Activated B cell treated with CpG ODN at 0.5 μM for 24 hours (primary cell): ENCODE measurements at places on chromosomes 11 and 22.
A peak's percentile ranks its signal among the peaks of the same experiment; 100 is the strongest.

DNA sequence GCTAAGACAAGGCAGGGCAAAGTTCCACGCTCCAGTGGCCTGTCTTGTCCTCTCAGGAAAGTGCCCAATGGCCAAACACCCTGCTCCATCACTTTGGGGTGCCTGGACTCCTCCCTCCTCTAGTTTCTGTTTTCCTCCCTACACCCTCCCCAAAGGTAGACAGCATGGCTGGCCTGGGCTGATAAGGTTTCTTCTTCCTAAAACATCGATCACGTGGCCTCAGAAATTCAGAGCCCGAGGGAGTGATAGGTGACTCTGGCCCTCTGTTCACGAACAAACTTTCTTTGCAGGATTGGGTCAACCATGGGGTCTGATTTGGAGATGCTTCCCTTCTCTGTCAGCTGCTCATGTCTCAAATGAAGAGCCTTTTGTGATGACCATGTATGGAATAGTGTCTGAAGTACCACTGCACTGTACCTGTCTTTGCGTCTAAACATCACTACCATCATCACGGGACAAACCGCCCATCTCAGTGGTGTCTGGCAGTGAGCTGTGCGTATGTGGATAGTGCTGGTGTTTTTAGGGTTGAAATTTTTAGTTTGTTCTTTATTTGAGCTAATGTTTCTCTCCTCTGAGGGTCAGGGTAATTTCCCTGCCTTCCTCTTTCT, 6.1 kb downstream of the MICAL2 start:
- H3K4me1 ChIP-seq: no peaks in the 10 kb centered on the region
- H3K4me3 ChIP-seq: no peak overlapping the region
- H3K27ac ChIP-seq: no peak overlapping the region
- H3K27me3 ChIP-seq: peaks cover 33% of the 10 kb centered on the region

GRCh38 chr11:118885319-118885718, 1.6 kb downstream of the CXCR5 start:
- peaks cover 69% of the 10 kb centered on the region for H3K36me3 ChIP-seq
- DNase-seq: no peak
- peak overlapping the region; percentile 98 for H3K4me3 ChIP-seq
- no peaks in the 10 kb centered on the region for H3K27me3 ChIP-seq
- peaks cover 76% of the 10 kb centered on the region for H3K4me1 ChIP-seq
- H3K27ac ChIP-seq: peak overlapping the region; percentile 98

- H3K4me1 ChIP-seq: peaks cover 18% of the 10 kb centered on the region
- H3K36me3 ChIP-seq: peaks cover 37% of the 10 kb centered on the region
- H3K27ac ChIP-seq: peak overlapping the region; percentile 91
- H3K27me3 ChIP-seq: no peaks in the 10 kb centered on the region
- DNase-seq: no peak
- H3K4me3 ChIP-seq: peak overlapping the region; percentile 96
These were observed 635 bp upstream of the LDHA start for GRCh38 chr11:18393581-18394274.

- H3K27ac ChIP-seq: no peak overlapping the region
- no peak overlapping the region for H3K4me3 ChIP-seq
- H3K36me3 ChIP-seq: no peaks in the 10 kb centered on the region
- DNase-seq: no peak
- H3K27me3 ChIP-seq: no peaks in the 10 kb centered on the region
These were observed 35.5 kb downstream of the MSANTD4 start for GRCh38 chr11:105986554-105986953.

- peaks cover 3% of the 10 kb centered on the region for H3K27me3 ChIP-seq
- no peak overlapping the region for H3K4me3 ChIP-seq
- DNase-seq: peak; percentile 33
- H3K27ac ChIP-seq: no peak overlapping the region
These were observed 8.2 kb downstream of the SUSD2 start for GRCh38 chr22:24189249-24190158.

- DNase-seq: no peak
- H3K4me1 ChIP-seq: no peaks in the 10 kb centered on the region
These were observed 908.5 kb upstream of the RAG2 start for GRCh38 chr11:37506531-37506930.

DNA sequence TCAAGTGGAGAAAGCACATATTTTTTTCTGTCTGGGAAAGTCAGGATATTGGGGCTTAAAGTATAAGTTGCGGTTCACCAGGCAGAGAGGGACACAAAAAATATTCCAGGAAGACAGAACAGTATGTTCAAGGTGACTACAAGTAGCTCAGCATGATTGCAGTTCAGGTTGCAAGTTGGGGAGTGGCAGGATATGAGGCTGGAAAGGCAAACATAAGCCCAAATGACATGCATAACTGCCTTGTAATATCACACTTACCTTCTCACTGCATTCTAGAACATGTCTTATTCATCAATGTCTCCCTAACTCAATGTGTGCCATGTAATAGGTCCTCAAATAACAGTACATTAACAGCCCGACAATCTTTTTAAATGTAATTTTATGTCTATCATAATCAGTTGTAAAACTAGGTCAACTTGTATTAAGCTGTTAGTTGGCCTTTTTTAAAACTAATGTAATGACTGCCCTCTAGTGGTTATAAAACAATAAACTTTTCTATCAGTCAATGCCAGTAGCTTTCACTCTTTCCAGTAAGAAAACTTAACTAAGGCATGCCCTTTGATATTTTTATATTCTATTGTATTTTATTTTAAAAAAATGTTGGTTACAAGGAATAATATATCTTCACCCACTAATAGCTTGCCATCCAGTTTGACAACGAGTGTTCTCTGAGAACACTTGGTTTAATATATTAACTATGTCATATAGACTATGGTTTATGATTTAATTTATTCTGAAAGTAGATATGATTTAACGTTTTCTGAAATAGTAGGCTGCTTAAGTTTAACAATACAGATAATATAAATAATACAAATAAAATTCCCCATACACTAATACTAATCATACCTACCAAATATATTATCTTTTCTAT, 39.4 kb upstream of the CFAP300 start:
- H3K27me3 ChIP-seq: peaks cover 11% of the 10 kb centered on the region
- H3K4me3 ChIP-seq: no peak overlapping the region
- no peaks in the 10 kb centered on the region for H3K36me3 ChIP-seq
- no peak for DNase-seq

DNA sequence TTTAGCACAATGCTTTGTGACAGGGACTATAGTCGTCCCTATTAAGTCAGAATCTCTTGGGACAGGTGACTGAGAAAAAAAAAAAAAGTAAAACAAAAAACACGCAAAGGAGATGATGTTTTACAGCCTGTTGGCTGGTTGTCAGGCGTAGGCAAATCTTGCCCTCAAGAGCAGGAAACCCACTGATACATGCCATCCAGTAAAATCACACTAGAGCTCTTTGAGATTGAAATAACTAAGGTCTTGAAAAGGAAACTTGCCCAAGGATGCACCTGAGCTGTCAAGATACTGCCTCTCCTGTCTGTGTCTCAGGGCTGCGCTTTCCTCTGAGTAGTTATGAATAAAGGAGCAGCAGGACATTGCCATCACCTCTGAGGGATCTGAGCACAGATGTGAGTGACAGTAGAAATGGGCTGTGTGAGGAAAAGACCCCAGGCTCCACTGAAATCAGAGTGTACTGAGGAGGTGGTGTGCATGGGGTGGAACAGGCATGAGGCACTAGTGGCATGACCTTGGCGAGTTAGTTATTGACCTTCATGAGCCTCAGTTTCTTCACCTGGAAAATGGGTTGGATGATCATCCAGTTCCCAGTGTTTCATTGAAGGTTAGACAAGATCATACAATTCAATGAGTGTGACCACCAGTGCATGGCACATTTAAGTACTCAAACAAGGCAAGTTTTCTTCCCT, 23.3 kb downstream of the MICAL2 start:
- no peak overlapping the region for H3K27ac ChIP-seq
- peaks cover 5% of the 10 kb centered on the region for H3K4me1 ChIP-seq
- peaks cover 9% of the 10 kb centered on the region for H3K27me3 ChIP-seq
- no peak for DNase-seq
- H3K36me3 ChIP-seq: no peaks in the 10 kb centered on the region

GRCh38 chr11:126510621-126511370, 155.3 kb downstream of the ST3GAL4 start:
- H3K4me3 ChIP-seq: no peak overlapping the region
- DNase-seq: no peak
- no peaks in the 10 kb centered on the region for H3K36me3 ChIP-seq
- H3K27me3 ChIP-seq: peaks cover 11% of the 10 kb centered on the region
